ENCODE measurements at places on chromosomes 4 and X.

DNA sequence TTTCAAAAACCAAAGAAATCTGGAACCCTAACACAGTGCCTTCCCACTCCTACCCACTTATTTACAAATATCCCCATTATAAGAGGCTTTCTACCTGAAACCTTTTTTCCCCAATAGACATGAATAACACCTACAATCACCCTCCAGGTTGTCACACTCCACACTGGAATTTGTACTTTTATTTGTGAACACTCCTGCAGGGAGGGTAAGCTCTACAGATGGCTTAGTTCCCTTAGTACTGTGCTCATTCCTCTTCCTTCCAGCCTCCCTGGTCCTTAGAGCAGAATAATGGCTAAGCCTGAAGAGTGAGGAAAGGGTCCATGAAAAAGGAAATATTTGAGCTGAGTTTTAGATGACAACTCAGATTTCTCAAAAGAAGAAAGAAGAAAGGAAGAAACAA, 22.2 kb upstream of the SULT1E1 start:
- no peak for DNase-seq

DNA sequence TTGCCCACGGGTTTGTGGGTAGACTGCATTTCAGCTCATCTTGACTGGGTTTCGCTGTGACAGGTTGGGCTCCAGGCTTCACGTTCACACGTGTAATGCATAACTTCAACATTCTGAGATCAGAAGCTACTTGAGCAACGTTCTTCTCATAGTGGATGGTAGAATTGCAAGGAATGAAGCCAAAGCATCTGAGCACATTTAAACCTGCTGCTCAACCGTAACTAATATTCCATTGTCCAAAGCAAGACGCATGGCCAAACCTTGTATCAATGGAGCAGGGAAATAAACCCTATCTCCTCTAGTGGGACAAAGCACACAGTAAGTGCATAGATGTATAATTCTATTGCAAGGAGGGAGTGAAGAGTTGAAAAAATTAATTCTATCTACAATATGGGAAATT, 86.5 kb upstream of the PTCHD1 start:
- no peak for DNase-seq

DNA sequence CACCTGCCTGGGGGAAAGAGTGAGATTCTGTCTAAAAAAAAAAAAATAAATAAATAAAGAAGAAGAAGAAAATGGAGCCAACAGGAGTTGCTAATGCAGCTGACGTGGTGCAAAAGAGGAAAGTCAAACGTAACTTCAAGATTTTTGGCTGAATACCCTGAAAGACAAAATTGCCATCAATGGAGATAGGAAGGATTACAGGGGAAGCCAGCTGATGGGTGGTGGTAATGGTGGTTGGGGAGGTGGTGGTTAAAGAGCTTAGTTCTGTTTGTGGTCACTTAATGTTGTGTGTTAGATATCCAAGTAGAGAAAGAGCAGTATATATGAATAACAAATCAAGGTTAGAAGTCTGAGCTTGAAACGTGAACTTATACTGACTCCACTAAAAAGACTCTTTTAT, 225.4 kb downstream of the ARHGAP24 start:
- no peak for DNase-seq

GRCh38 chrX:33205321-33205720, 6.0 kb downstream of the DMD start:
- no peak for DNase-seq

DNA sequence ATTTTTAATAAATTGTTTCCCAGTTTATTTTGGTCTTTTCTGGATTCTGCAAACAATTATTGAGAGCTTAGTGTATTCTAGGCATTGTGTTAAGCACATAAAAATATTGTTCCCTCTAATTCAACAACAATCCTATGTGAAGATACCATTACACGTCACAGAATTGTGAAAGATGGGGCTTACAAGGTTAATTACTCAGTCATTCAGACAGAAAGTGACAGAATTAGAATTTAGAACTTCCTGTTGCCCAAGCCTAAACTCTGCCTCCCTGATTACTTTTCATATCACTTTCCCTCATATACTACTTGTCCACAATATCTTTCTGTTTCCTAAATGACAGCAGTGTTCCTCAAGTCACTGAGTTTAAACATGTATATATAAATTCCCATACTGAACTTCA, 186.7 kb upstream of the VEGFC start:
- DNase-seq, result no peak

DNA sequence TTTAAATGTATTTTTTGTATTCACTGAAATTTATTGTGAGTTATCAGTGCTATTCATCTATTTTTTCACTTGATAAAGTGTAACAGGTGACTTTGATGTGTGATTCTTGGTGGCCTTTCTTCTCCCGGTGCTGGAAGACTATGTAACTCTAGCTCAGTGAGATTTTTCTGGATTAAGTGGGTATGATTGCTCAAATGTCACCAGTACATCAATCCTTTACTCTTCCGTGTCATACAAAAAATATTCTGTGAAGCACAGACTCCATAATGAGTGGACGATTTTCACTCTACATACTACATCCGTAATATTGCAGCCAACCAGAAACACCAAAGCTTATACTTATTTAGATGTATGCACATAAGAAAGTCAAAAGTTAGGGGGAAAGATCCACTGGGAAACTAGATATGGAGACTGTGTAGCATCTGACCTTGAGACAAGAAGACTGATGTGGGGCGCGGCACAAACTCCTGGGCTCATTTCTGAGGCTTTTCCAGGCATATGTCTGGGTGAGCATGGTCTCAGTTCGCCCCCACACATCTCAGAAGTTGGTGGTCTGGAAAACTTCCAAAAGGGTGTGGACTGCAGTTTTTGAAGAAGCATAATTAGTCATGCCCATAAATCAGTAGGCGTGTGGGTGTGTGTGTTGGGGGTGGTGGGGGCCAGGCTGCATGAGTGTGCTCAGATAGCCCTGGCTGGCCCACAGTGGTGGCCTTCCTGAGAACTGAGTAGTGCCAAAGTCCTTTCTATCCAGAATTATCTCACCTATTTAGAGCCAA, 53.9 kb upstream of the TENM3 start:
- DNase-seq, result no peak
